ENCODE measurements at places on chromosomes 16 and 17.

GRCh38 chr17:36686123-36686669, 84.8 kb downstream of the MRM1 start:
- DNase-seq = no peak

GRCh38 chr16:2468233-2468724, 2.8 kb upstream of the NTN3 start:
- no peak for DNase-seq

GRCh38 chr17:78882540-78883088, 20.4 kb downstream of the CEP295NL start:
- no peak for DNase-seq

DNA sequence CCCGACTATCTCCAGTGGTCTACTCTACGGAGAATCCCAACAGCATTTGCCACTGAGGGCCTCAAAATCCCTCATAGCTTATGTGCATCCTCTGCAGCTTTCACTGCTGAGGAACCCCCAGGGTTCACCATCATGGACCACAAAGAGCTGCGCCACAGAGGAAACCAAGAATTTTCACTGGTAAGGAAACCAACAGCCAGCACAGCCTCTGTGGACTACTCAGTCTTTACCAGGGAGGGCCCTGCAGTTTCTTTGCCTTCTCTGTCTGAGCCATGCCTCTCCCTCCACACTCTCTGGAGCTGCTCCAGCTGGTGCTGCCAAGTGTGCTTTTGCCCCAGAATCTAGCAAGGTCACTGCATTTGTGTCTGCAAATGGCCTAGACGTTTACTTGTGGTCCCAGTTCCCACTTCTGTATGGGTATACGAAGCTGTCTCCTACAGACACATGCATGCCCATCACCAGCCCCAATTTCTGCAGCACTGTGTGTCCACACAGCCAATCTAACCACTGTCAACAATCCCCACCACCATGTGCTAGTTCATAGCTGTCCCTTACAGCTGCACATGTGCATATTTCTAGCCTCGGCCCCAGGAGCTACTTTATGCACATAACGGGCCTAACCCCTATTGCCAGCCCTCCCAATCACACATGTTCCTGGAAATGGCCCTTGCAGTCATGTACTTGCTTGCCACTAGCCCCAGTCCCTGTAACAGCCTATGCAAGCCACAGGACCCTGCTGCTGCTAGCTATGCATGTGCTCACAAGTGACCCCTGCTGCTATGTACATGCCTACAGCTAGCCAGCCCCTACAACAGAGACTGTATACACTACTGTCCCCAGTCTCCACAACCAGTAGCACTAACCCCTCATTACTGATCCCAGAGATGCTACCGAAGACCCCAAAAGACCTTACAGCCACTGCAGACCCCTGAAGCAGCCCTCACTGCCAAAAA, 1437.4 kb downstream of the CDH11 start:
- DNase-seq = no peak

- DNase-seq = no peak
Observed at GRCh38 chr17:12098568-12098967, 77.9 kb downstream of the MAP2K4 start.

- no peak for DNase-seq
Observed at GRCh38 chr16:1327619-1327947, 5.9 kb upstream of the BAIAP3 start.

- no peak for DNase-seq
Observed at GRCh38 chr17:48014595-48015111, 22.9 kb downstream of the COPZ2 start.

GRCh38 chr17:80394629-80395216, 20.2 kb upstream of the ENDOV start:
- DNase-seq = no peak

DNA sequence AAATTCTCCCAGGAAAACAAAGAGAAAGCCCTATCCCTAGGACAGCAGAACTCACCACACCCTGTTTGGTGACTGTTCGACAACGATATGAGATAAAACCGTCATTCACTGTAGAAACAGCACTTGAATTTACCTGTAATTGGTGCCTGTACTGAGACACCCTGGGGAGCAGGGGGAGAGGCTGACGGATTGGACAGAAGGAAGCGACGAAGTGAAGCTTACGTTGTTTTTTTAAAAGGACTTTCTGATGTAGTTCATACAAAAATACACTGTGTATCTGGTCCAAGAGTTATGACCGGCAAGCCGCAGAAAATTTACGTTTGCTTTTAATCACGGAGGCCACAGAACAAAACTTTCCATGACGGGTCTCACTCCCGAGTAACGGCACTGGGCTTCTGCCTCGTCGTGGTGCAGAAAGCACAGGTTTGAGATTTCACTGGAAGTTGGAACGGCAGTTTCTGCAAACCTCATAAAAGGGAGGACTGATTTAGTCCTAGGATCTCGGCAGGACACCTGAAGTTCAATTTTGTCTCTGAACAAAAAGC, 9.7 kb downstream of the NXN start:
- DNase-seq = no peak

- no peak for DNase-seq
Observed at GRCh38 chr17:42675965-42676423, 800 bp downstream of the PLEKHH3 start.

- no peak for DNase-seq
Observed at GRCh38 chr17:42405963-42406495, 17.0 kb downstream of the CAVIN1 start.

DNA sequence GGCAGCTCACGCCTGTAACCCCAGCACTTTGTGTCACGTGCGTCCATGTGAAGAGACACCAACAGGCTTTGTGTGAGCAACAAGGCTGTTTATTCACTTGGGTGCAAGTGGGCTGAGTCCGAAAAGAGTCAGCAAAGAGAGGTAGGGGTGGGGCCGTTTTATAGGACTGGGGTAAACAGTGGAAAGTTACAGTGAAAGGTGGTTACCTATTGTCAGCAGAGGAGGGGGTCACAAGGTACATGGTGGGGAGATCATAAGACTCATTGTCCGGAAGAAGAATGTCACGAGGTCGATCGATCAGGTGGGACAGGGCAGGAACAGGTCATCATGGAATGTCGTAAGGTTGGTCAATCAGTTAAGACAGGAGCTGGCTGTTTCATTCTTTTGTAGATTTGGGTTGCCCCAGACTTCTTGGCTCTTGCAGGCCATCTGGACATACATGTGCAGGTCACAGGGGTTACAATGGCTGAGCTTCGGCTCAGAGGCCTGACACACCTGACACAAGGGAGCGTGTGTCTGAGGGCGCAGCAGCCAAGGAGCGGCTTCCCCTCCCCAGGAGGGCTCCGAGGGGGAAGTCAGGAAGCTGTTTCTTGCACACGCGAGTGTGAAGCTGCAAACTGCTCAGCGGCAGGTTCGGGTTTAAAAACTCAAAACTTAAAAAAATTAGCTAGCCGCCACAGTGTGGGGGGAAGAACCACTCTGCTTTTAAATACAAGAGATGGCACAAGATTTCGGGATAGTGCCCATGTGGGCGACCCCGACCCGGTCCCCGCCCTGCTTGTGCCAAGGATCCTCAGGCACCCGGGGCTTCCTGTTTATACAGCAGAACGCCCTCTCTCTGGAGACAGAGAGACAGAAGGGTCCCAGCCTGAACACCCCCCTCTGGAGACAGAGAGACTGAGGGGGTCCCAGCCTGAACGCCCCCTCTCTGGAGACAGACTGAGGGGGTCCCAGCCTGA, 12.4 kb upstream of the TEX19 start:
- no peak for DNase-seq

GRCh38 chr16:70662991-70663523, 16.7 kb downstream of the IL34 start:
- no peak for DNase-seq

DNA sequence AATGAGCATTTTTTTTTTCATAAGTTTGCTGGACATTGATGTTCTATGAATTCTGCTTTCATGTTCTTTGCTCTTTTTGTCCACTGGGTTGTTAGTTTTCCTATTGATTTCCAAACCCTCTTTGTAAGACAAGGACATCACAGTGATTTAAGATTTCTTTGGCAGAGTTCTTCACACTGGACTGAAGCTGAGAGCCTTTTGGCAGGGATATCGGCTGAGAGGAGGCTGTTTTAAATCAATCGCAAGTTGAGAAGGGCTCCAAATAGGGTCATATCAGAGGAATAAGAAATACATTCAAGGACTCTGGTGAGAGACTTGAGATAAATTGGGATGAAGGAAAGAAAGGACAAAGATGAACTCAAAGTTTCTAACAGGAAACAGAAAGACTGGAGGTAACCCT, 165.8 kb upstream of the AXIN2 start:
- DNase-seq = no peak

- DNase-seq = no peak
Observed at GRCh38 chr16:34803683-34804416, 1344.4 kb downstream of the TP53TG3F start.

GRCh38 chr16:4064950-4065352, 51.3 kb downstream of the ADCY9 start:
- DNase-seq = no peak

DNA sequence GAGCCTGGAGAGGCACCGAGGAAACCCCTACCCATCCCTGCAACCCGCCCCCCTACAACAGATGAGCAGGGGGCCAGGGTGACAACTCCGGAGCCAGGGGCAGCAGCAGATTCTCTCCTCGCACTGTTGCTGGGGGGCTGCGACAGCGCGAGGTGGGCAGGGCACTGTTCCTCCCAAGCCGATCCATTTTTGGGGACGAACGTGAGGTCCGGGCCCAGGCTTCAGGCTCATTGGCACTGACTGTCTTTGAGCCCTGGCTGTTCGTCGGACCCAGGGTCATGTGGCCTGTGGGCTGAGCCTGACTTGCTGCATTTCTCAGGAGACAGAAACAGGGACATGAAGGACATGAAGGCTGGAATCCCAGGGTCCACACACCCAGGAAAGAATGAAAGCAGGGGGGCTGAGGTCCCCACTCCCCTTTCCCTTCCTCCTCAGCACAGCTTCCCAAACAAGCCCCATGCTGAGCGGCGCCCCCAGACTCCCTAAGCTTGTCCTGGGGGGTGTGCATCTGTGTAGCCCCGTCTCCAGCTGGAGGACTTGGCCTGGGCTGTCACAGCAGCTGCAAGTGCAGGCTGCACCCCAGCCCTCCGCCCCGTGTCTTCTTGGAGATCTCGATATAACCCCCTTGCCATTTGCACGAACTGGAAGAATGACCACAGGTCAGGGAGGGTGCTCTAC, 18.7 kb downstream of the CEP295NL start:
- DNase-seq = no peak

DNA sequence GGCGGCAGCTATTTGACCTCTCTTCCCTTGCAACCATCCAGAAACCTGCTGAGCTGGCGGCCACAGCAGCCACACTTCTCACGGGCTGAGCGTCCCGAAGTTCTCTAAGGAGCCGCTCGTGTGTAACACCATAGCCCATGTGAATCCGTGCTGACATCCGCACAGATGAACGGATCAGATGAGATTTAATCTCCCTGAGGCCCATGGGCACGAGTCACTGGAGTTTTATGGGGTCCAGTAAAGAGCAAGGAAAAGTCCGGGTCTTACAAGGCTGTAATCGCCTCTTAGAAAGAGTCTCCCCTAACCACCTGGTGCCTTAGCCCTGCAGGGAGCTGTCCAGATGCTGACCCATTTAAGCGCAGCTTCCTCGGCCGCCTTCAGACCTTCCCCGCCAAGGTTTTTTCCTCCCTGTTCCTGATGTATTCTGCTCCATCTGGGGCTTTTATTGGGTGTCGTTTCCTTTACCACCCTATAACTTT, 5.5 kb upstream of the CACNG5 start:
- no peak for DNase-seq

DNA sequence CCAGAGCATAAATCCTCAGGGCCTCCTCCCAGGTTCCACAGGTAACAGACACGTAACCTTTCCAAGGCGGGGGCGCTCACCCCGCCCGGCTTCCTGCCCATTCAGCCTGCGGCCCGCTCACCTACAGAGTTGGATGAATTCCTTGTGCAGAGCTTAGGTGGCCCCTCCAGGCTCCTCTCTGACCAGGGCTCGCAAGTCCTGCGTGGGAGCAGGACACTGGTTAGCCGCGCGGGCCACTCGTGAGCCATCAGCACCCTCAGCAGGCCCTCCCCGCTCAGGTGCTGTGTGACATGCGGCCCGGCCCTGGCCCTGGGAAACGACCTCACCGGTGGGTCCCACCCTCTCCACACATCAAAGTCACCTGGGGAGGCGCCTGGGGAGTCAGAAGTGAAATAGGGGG, 528 bp downstream of the TERB1 start:
- no peak for DNase-seq

GRCh38 chr17:15392326-15392741, 50.9 kb upstream of the TEKT3 start:
- no peak for DNase-seq

DNA sequence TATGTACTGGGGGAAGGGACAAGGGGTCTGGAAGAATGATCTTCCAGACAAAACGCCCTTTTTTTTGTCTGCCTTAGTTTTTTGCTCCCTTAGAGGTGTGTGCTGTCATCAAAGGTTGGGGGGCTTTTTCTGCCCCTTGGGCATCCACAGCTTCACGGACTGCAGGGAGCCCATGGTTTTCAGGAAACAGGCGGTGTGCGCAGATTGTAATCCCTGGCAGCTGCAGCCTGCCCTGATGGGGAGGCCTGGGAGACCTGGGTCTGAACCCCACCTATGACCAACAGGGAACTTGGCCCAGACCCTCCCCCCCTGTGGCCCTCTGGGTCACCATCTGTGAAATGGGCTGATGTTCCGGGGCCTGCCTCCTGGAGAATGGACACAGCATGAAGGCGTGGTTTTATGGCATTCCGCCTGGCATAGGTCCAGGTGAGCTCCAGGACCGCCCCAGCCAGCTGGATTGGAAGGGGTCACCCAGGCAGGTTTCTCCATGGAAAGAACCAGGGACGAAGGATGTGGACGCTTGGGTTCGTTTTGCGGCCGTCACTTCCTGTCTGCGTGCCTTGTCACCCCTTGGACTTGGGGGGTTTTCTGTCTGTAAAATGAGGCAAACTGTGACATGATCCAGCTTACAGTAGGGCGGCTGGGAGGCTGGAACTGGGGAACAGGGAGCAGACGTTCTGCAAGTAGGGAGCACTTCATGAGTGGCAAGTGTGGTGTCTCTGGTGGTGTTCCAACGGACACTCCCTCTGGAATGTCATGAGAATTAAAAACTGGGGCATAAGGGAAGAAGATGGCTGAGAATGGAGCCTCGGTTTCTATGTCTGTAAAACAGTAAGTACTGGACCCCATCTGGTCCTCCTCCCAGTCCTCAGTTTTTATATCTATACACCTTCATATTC, 1.5 kb downstream of the CPNE2 start:
- no peak for DNase-seq

- no peak for DNase-seq
Observed at GRCh38 chr16:11561454-11561805, 25.3 kb downstream of the LITAF start.

GRCh38 chr17:57868007-57868909, 18.4 kb upstream of the MRPS23 start:
- DNase-seq = no peak

- DNase-seq = no peak
Observed at GRCh38 chr16:78583441-78583840, 484.0 kb downstream of the WWOX start.

DNA sequence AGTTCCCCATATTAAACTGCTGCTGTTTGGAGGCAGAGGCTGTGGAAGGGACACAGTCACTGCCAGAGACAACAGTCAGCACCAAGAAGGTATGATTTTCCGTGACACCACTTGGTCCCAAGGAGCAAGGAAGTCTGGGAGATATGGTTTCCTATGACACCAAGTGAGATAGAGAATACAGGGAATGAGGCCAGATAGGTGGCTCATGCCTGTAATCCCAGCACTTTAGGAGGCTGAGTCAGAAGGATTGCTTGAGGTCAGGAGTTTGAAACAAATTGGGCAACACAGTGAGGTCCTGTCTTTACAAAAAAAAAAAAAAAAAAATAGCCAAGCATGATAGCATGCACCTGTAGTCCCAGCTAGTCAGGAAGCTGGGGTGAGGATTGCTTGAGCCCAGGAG, 90.8 kb downstream of the ABCC12 start:
- DNase-seq = no peak
